ENCODE measurements at places on chromosomes 12 and 14.

- DNase-seq = no peak
These were observed 465 bp upstream of the FGD4 start for GRCh38 chr12:32398816-32399369.

GRCh38 chr14:23352506-23353432 is at the start of gene SLC22A17:
Gene SLC22A17 (minus strand): TSS chr14:23352887.
- peak; percentile 93 for DNase-seq

DNA sequence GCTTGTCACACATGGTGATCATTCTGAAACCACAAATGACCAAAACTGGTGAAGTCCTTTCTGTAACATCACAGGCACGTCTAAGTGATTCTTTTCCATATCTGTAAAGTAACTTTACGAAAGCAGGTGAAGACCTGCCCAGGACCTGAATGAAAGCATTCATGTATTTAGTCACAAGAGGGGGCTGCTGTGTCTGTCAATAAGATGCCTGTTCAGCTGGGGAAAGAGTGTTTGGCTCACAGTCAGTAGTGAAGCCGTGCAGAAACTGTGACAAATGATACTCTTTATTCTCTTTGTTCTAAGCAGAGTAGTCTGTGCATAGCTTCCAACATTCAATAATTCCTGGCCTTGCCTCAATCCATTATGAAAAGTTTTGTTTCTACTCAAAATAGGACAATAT is 373.5 kb upstream of the OR4E1 start:
- DNase-seq = no peak

DNA sequence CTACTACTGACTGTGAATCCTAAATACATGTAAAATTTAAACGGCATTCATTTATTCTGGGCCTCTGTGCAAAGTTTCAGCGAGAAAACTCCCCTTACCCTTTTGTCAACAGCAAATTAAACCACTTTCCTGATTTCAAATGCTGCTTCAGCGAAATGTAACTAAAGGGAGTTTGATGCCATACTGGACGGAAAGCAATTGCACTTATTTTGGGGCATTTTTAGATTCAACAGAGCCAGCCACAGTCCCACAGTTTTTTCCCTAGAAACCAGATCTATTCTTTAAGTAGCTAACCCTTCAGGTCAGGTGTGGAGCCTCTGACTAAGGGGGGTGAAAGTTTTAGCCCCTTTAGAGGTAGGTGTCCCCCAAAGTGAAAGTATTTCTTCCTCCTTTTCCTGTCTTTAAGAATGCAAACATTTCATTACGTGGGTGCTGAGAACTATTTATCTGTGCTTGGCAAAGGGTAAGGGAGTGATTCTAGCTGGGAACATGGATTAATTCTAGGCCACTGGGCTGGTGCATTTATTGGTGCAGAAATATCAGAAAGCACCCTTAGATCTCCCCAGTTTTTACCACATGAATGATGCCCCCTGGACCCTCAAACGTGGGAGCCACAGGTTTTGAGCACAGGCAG is 72.7 kb downstream of the SPTB start:
- DNase-seq = no peak

GRCh38 chr12:6336079-6336888 is 5.6 kb downstream of the TNFRSF1A start:
- DNase-seq = peak; percentile 94

DNA sequence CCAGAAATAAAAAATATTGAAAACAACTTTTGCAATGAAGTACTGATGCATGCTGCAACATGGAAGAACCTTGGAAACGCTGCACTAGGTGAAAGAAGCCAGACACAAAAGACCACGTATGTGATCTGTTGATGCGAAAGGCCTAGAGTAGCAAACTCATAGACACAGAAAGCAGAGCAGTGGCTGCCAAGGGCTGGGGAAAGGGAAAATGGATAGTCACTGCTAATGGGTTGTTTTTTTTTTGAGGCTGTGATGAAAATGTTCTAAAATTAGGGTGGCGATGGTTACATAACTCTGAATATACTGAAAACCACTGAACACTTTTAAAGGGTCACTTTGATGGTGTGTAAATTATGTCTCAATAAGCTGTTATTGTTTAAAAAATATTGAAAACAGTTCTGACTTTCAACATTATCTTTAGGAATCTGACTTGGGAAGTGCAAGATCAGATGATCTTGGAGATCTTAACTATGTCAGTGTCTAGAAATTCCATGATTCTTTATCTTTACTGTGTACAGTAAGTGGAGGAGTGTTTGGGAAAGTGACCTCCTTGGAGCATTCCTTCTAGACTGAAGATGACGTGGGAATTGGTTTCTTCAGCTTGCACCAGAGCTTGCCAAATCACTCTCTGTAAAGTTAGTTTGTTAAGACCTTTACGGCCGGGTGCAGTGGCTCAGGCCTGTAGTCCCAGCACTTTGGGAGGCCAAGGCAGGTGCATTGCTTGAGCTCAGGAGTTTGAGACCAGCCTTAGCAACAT is 12.4 kb downstream of the MLXIP start:
- DNase-seq = no peak

DNA sequence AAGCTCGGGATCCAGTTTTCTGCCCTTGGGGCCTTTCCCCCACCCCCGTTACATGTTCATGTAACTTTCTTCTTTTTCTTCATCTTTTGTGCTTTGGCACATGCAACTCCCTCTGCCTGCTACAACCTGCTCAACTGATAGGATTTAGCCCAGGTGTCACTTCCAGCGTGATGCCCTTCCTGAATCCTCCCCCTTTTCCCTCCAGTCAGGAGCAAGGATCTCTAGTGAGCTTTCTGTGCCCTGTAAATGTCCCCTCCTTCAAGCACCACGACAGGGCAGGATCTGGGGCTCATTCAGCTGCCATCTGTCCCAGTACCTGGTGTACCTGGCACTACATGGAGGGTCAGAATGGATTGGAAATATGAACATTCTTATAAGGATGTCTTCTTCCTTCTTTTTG is 15.3 kb downstream of the PELI2 start:
- no peak for DNase-seq

GRCh38 chr12:95303476-95303875 is 85.9 kb downstream of the VEZT start:
- no peak for DNase-seq

GRCh38 chr12:1876086-1876485 is 42.4 kb downstream of the CACNA2D4 start:
- no peak for DNase-seq

- DNase-seq = no peak
These were observed 17.1 kb upstream of the BICD1 start for GRCh38 chr12:32089586-32089985.

- DNase-seq = peak; percentile 72
These were observed 4.5 kb upstream of the PNMA1 start for GRCh38 chr14:73718418-73719251.

- DNase-seq = no peak
These were observed 9.1 kb downstream of the LRCOL1 start for GRCh38 chr12:132601171-132601883.

DNA sequence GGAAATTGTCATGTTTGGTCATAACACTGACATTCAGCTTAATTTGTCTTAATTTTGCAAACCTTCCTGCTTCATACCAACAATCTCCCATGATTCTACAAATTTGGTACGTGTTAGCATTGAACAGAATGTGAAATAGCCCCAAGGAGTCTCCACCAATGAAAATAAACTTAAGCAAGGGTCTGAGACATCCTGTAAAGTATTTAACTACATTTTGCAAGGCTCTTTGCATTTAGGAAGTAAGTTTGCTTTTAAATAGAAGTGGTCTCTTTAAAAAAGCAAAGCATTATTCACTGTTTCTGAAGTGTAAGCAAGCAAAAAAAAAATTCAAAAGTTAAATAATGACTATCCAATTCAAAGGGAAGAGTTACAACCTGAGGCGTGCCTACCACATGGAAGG is 79.9 kb downstream of the WASHC3 start:
- no peak for DNase-seq

GRCh38 chr14:95609398-95609990 is 74.6 kb downstream of the GLRX5 start:
- no peak for DNase-seq

GRCh38 chr14:93011650-93012325 is 88.8 kb downstream of the CHGA start:
- no peak for DNase-seq

DNA sequence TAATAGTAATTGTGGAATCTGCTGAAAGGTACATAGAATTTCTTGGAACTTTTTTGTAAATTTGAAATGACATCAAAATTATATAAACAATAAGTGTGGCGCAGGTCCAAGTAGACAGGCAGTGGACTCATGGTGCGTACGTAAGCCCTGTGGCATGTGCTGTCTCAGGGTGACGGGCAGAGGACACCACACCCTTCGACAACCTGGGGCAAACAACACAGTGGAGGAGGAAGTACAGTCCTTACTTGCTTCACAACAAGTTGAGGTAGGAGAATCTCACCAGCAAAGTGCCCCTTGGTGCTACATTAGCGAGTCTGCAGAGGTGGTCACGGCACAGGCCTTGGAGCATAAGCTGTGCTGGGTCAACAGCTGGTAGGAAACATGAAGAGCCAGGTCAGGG is 180.9 kb downstream of the AEBP2 start:
- DNase-seq = no peak

- peak; percentile 38 for DNase-seq
These were observed 156.3 kb downstream of the ZFP36L1 start for GRCh38 chr14:68636597-68636996.

- DNase-seq = no peak
These were observed 37.5 kb downstream of the GNG2 start for GRCh38 chr14:51897791-51898355.

- no peak for DNase-seq
These were observed 630.5 kb upstream of the USP15 start for GRCh38 chr12:61629702-61630101.

DNA sequence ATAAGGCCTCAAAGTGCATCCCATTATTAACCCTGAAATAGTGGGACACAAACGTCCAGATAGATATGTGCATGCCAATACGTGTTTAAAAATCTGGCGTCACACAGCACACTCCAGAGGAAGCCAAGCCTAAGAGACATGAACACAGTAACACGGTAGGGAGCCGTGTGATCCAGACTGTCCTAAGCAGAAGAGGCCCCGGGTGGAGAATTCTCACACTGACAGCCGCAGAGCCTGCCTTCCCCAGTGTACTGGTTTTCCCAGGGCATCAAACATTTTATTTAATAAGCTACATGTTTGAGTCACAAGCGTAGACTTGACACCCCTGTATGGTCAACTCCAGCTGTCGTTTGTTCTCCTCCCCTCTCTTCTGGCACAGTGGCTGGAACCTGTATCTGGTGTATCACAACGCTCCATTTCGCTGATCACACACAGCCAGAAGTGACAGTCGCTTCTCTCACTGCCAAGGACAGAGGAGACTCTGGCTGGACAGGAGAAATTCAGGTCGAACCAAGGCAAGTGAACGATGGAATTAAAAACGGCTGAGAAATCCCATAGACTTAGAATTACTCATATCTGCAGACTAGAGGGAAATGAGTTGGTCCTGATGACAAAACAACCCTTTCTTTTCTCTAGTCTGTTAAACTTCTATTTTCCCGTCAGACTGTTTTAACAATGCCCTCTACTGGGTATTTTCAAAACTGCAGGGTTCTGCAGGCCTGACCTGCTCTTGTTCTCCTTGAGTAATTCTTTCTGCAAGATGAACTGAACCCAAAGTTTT is 359.9 kb downstream of the RGS6 start:
- no peak for DNase-seq

DNA sequence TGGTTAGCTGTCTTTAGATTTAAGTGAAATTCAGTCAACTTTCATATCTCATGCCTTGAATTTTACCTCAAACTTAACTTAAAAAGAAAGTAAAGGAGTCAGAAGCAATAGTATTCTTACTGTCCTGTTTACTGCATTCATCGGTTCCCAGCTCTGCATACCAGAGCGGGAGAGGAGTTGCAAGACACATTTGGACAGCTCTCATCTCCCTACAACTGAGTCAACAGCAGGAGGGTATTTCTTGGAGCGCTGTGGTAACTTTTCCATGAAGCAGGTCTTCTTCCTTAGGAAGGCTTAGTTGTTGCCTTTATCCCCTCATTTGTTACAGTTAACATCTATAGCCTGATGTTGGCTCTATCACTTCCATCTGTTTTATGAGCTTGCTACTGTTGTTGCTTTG is 65.1 kb downstream of the TRMT5 start:
- DNase-seq = no peak

Data from right forelimb (tissue), 1 donor.